ENCODE measurements at places on chromosomes 2 and 18.

GRCh38 chr2:177543007-177543760 lies 150.6 kb downstream of the AGPS start:
- no peak for DNase-seq

GRCh38 chr2:177271981-177272666 lies 7.6 kb upstream of the NFE2L2 start:
- no peak for DNase-seq

DNA sequence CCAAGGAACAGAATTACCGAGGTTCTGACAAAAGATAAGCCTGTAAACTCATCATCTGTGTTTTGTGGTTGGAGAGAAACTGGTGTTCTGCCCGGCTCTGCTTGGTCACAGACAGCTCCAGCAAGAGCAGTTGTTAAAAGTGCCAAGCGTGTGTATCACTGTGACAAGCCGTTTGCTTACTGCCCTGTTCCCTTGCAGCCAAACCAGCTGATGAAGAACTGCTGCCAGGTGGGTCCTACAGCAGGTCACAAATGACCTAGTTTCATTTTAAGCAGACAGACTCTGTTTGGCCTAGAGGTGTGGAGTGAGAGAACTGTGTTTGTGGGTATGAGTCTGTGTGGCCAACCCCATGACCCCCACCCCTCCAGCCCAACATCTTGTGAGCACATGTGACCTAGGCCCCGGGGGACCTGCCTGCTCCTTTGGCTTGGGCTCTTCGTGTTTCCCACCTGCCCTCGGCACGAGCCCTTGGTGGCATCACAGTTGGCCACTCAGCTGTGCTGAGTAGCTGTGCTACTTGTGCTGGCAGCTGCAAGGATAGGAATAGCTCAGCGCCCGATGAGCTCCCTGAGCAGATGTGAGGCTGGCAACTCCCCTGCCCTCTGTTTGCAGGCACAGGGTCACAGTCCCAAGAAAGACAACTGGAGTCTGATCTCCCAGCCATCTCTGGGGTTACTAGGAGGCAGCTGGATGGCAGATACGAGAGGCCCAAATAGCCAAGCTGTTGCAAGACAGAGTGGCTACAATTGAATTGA lies 9.7 kb downstream of the OXER1 start:
- no peak for DNase-seq

- DNase-seq: no peak
Measured at GRCh38 chr2:126449677-126450076, 206.3 kb upstream of the GYPC start.

- DNase-seq: no peak
Measured at GRCh38 chr2:127416506-127417001, 1.7 kb upstream of the PROC start.

GRCh38 chr18:38747153-38747552 lies 1181.6 kb upstream of the CELF4 start:
- DNase-seq: no peak

DNA sequence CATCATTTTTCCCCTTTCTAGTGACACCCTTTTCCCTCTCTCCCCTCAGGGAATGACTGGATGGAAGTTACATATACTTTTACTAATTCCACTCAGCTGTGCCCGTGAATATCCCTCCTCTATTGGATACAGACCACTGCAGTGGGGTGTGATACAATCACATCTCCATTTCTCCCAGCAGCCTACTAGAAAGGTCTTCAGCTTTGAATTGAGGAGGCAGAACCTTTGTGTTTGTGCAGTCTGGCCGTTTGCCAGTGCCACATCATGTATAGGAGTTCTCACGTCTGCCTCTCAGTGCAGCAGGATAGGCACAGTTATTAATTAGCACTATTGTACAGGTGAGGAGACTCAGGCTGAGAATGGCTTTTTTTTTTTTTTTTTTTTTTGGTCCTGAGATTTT lies 16.4 kb downstream of the TNFRSF11A start:
- no peak for DNase-seq

GRCh38 chr18:46609048-46609447 lies 48.0 kb downstream of the LOXHD1 start:
- DNase-seq: no peak

GRCh38 chr2:176002688-176003210 lies 682 bp upstream of the LNPK start:
- DNase-seq: no peak

DNA sequence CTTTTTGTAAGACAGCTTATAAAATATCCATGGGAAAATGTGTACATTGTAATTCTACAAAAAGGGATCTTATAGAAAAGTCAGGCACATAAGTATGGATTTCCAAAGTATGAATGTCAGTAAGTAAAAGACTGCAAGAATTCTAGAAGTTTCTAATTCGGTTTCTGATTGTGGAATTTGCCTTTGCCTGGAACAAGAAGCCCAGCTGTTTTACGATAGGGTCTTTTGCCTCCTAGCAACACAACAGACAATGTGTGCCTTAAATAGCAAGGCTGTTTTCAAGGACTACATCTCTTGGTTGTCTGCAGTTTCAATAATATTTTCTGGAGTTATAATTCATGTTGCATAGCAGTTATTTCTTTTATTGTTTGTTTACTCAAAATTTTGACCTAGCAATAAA lies 312.9 kb downstream of the MTX2 start:
- no peak for DNase-seq

GRCh38 chr2:240972636-240973521 lies 25.5 kb upstream of the SNED1 start:
- no peak for DNase-seq

- no peak for DNase-seq
Measured at GRCh38 chr2:3523551-3524041, 4.3 kb upstream of the ADI1 start.

GRCh38 chr18:43571078-43571689 lies 293.9 kb upstream of the SYT4 start:
- DNase-seq: no peak

DNA sequence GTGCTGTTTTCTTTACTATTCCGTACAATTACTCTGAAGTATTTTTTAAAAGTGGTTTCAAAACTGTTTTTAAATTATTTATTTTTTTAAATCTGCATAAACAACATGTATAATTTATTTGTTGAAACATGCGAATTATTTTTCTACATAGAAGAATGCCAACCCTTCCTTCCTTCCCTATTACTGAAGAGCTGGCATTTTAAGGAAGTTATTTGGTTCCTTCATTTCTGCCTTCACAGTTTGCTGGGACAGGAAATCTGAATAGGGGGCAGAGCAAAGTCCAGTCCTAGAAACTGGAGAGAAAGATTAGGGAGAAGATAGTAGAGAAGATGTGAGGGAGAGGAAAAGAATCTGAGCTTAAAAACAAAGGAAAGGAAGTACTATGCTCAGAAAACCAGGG lies 146.7 kb upstream of the ACVR2A start:
- DNase-seq: no peak

GRCh38 chr2:159793326-159793725 lies 4.7 kb downstream of the CD302 start:
- DNase-seq: no peak

DNA sequence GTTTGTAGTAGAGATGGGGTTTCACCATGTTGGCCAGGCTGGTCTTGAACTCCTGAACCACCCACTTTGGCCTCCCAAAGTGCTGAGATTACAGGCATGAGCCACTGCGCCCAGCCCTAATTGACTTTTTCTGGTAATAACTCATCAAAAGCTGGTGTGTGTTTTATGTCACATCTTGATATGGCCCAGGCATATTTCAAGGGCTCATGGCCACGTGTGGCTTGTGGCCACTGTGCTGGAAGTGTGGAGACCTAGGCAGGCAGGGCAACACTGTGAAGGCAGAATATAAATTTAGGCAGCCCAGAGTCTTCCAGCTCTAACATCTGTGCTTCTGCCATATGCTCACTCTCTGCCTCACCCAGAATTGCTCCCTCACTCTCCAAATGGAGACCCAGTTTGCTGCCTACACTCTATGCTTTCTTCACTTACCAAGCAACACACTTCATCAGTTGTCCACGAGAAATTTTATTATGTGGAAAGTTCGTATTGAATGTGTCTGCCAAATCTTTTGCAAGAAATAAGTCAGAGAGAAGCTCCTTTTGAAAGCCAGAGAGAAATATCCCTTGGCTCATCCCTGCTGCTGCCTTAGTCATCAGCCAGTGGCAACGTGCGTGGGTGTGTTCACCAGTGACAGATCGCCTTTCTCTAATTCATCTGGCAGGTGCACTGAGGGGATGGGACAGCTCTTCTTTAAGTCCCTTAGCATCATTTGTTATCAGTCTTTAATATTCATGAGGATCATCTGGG lies 129.4 kb upstream of the CXCR4 start:
- DNase-seq: no peak

DNA sequence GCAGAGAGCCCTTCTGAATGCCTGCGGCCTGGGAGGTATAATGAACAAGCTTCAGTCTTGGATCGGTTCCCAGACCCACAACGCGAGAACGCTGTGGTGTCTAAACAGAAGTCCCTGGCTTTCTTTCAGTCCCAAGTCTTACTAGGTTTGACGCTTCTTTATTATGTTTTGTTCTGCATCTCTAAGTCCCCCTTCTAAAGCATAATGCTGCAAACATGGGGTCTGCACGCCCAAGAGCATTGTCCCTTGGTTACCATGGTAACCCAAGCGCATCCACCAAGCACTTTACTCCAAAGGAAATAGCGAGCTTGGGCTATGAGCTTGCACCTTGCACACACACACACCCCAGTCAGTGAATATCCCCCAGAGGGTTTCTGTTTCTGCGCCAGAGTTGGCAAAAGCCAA lies 193.7 kb downstream of the INO80D start:
- no peak for DNase-seq

DNA sequence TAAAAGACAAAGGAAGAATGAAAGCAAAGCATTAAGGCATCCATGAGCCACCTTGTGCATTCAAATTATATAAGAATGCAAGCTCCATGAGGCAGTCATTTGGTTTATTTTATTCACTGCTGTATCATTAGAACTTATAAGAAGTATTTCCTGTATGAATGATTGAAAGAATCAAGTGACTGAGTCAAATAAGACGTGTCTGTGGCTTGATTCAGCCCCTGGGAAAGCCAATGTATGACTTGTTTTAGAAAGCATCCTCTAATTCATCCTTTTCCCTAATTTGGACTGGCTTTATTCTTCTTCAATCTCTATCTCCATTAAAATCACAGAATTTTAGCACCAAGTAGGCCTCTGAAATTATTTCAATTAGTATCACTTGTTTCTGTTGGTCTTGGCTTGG lies 461.1 kb downstream of the LPIN1 start:
- DNase-seq: no peak

- DNase-seq: no peak
Measured at GRCh38 chr18:5159080-5159479, 38.0 kb downstream of the AKAIN1 start.

DNA sequence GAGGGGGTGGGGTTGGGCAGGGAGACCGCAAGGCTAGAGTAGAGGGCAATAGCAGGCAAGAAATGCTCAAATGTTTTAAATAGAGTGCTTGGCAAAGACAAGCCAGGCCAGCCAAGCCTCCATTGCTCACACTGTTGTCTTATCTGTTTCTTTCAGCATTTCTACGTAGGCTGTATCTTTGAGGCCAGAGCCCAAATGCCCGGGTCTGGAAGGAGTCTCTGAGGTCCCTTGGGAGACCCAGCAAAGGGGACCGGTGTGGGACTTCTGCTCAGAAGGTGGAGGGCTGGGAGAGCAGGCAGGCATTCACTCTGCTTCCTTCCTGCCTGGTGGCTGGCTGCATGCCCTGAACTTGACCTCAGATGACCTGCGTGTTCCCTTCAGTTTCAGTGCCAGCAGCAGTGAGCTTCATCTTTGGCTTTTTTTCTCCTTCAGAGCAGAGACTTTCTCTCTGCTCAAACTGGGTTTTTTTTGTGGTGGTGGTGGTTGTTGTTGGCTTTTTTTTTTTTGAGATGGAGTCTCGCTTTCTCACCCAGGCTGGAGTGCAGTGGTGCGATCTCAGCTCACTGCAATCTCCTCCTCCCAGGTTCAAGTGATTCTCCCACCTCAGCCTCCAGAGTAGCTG lies 13.7 kb upstream of the TET3 start:
- no peak for DNase-seq

DNA sequence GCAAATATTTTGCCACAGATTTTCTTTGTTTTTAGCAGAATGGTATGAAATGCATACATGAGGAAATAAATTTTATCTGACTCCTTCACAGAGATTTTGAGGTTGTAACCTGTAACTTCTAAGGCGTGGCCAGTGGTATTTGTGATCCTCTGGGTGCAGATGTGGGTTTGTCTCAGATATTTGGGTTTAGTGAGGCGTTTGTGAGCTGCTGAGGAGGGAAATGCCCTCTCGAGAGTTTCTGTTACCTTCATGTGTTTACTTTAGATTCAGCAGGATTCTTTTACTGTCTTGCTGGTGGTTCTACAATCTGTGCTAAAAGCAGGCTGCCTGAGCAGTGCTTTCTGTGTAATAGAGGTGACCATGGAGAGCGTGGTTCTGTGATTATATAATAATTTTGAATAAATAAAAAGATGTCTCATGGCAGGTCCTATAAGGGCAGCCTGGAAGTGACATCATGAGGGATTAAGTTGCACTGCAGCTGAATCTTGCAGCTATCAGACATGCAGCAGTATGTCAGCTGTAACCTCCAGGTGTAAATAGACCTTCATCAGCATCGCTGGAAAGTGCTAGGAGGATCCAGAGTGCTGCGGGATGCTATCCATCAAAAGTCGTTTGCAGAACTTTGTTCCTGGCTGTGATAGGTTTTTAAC lies 34.1 kb downstream of the TANC1 start:
- no peak for DNase-seq

DNA sequence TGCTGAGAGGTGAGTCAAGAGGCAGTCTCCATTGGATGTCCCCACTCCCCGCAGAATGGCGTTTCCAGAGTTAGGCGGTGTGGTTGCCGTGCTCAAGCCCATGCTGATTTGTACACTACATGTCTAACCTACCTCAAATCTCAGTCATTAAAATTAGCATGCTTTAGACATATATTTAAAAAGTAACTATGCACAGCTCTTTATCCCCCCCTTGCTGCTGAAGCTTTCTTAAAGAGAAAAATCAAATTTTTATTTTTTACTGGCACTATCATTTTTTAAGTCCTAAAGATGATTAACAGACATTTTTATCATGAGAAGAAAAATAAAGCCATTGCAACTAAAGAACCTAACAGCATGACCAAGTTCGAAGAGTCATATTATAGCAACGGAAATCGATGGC lies 42.9 kb downstream of the BOLA3 start:
- DNase-seq: no peak

- DNase-seq: no peak
Measured at GRCh38 chr2:98454500-98455235, 10.0 kb downstream of the INPP4A start.

DNA sequence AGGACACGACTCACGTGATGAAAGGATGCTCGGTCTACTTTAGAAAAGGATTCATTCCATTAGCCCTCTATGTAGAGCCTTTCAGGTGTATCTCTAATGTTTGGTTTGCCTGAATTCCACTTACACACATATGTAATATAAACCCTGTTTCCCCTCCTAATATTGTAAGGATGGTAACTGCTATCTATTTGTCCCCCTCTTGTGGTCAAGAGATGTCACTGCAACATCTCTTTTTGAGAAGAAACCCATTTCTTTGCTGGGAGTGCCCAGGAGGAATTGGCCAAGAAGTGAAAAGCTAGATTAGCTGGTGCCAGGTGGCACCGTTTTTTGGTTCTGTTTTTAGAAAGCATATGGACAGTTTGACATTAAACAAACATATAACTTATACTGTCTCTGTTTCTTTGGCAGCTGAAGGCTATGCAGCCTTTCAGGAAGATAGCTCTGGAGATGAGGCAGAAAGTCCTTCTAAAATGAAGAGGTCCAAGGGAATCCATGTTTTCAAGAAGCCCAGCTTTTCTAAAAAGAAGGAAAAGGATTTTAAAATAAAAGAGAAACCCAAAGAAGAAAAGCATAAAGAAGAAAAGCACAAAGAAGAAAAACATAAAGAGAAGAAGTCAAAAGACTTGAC lies 41.2 kb downstream of the RALBP1 start:
- no peak for DNase-seq

All from activated naive CD8-positive, alpha-beta T cell treated with anti-CD3 and anti-CD28 coated beads, Interleukin-2, amount 50 U/mL, for 16 hours (primary cell).